ENCODE measurements at places on chromosomes 6 and 20.

- DNase-seq = no peak
Observed at GRCh38 chr6:68880050-68880813, 245.2 kb downstream of the ADGRB3 start.

DNA sequence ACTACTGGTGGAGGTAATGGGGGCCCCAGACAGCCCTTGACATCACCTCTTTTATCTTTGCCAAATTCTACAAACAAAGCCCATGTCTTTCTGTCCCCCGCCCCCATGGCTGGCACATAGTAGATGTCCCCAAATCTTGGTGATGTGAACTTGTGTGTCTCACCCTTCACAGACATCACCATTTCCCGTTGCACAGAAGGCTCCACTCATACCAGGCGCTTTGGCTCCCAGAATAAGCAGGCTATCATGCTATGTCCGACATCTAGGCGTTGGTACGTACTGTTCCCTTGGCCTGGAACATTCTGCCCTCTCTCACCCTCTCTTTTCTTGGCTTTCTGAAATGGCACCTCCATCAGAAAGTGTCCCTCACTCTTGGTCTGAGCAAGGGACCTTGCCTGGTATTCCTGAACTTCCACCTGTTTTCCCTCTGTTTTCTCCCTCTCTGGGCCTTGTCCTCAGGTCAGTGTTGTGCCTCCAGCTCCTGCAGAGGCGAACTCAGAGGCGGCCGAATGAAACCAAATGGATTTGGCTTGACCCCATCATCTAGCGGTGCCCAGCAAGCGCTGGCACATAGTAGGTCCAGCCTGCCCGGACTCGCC, 968 bp upstream of the CCN5 start:
- DNase-seq = no peak

- DNase-seq = no peak
Observed at GRCh38 chr20:32487381-32487780, 97.8 kb downstream of the NOL4L start.

DNA sequence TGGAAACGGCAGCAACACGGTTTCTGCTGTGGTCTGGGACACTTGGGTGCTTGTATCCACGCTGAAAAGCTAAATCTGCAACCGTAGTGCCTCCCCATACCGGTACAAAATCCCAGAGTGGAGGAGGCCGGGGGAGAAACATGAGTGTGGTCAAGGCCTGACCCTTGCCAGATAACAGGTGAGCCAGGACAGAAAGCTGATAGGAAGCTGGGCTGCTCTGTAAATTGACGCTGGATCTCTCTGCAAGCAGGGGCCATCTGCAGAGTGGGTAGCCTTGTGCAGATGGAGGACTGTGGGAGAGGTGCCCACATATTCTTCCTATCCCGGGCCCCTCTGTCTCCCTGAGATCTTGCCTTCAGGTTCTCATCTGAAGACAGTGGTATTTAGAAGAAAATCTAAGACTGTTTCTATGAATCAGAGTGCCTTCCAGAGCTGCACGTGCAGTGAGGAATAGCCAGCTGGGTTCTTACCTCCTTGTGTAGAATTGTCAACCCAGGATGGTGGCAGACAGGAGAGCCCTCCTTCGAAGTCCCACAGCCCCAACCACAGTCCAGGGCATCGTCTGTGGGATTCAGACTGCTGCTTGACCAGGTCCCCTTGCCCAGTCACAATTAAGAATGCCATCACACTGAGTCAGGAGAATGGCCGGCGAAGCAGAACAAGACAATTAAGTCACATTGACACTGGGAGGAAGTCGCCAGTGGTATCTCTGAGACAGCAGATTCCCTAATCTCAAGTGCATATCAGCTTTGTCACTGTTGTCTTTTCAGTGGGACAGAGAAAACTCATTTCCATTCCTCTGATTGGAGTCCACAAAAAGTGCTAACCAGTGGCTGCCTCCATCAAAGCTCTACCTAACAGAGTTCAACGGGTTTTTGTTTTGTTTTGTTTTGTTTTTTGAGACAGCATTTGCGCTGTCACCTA, 100.0 kb upstream of the RIPOR2 start:
- peak; percentile 54 for DNase-seq

- no peak for DNase-seq
Observed at GRCh38 chr6:97697456-97697855, 414.4 kb upstream of the MMS22L start.

GRCh38 chr20:3729811-3730540, 2.5 kb upstream of the HSPA12B start:
- DNase-seq = no peak

GRCh38 chr20:20255099-20255498, 112.8 kb upstream of the INSM1 start:
- DNase-seq = no peak

GRCh38 chr6:24581084-24581669, 64.8 kb downstream of the KIAA0319 start:
- DNase-seq = peak; percentile 76

DNA sequence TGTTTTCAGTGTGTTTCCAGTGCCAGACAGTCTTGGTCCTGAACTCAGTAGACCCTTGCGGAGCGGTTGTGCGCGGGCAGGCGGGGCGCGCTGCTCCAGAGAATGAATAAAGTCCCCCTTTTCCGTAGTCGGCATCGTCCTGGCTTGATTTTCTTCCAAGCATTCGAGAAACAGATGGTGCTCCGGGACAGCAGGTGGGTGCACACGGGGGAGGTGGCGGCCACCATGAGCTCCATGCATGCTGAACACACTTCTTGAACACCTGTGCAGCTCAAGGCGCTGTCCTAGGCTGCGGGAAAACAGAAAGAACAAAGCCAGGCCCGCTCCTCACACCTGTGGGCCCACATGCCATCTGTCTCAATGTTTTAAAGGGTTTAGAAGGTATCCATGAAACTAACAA, 125.2 kb downstream of the TAF4 start:
- no peak for DNase-seq

- DNase-seq = peak; percentile 56
Observed at GRCh38 chr6:28258877-28259777, at the start of gene NKAPL. NKAPL (plus strand) TSS chr6:28259297; CDS start chr6:28259372, 75 bp downstream.

DNA sequence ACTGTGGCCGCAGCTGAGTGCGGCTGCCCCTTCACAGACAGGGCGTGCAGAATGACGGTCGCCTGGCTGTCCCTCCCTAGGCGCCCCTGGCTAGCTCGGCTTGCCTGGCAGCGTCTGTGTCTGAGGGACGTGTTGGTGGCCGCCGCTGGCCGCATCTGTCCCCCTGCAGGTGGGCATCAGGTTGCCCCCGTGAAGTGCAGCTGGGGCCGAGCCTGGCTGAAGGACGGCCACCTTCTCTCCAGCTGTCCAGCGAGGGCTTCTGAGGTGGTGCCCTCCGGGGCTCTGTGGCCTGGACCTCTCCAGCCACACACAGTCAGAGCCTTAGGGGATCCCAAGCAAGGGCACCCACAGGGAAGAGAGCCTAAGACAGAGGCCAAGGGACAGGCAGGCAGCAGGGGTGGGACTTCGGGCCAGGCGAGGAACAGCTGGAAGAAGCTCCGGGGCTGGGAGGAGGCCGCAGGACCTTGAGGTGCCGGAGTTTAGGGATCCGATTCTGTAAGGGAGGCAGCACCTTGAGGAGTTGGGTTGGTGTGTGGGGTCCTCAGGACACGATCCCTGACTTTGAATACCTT, 89.0 kb upstream of the EPB41L1 start:
- no peak for DNase-seq

DNA sequence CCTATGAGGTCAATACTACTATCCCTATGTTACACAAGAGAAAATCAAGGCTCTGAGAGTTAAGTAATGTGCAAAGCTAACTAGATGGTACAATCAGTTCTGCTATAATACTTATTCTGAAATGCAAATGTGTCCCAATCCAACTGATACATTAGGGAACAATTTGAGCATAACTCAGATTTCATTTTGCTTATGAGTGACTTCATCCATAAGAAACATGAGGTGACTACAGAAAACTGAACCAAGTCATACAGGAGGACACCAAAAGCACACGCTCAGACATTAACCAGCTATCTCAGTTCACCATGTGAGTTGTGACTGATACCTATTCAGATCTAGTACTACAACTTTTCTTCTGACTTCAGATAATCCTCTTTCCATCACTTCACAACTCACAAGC, 179.9 kb upstream of the RUNX2 start:
- no peak for DNase-seq

- no peak for DNase-seq
Observed at GRCh38 chr20:19419396-19419795, 207.0 kb downstream of the SLC24A3 start.

DNA sequence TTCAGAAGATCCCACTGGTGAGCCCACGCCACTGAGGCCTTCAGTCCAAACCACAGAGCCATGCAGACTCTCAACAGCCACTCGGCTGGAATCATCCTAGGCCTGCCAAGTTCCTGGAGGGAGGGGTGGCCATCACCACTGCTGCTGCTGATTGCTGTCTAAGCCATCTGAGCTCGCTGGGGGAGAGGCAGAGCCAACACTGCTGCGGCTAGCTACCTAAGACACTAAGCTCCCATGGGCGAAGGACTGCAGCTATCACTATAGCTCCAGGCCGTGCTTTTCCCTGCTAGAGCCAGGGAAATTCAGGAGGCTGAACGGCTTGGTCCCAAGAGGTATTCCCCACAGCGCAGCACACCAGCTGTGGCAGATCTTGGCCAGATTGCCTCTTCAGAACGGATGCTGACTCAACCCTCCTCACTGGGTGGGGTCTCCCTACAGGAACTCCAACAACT, 73.6 kb downstream of the TBC1D32 start:
- no peak for DNase-seq

DNA sequence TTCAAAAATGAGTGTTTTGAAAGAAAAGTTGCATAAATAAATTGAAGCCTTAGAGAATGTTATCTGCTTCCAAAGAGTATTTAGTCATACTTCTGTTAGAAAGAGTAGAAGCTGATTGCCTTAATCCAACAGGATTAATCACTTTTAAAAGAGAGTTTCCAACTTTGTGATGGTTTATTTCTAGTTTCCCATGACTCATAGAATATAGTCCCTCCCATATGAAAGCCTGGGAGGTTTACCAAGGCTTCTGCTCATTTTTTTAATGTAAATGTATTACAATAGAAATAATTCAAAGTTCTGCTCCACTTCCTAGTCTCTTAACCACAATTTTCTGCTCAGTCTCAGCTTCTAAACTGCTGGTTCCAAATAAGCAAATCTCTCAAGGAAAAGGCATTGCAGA, 118.0 kb upstream of the IRAK1BP1 start:
- DNase-seq = no peak

GRCh38 chr20:3032624-3033023, 10.8 kb upstream of the GNRH2 start:
- DNase-seq = no peak

DNA sequence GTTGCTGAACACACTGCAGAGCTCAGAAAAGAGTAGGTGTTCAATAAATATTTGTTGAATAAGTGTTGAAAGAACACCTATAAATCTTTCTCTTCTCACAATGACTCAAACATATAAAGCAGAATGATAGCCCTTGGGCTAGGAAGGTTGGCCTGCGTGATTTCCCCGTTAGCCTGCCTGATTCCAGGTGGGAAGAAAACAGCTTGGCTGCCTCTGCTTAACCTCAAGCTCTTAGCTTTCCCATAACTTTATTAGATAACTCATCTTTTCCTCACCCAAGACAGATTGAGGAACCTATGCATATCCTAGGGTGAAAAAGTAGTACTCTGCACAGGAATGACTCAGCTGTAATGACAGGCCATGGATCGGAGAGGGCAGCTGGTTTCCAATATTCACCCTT, 300.3 kb upstream of the ID4 start:
- no peak for DNase-seq

DNA sequence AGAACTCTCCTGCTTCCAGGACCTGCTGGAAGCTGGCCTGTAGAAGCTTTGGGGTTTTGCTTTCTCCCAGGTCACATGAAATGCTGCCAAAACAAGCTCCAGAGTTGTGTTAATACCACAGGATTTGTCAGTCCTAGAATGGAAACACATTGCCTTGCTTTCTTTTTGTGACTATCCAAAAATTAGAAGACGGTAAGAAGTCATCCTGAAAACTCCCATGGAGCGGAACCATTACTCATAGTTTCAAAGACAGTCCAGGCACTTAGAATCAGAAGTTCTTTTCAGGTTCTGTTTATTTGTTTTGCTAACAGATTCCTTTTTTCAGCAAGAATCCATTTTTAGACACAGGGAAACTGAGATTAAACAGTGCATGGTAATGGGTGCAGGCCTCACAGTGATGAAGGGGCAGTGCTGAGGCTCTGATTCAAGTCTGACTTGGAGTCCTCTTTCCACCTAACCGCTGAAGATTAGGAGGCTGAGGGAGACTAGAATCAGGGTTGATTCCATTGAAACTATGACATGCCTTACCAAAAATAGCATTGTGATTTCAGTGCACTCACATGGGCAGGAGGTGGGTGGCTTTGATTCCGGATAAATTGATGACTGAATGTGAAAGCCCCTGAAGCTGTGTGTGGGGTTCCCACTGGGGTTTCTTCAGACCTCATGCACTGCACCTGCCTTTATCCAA, 72.2 kb upstream of the NAA20 start:
- DNase-seq = no peak

DNA sequence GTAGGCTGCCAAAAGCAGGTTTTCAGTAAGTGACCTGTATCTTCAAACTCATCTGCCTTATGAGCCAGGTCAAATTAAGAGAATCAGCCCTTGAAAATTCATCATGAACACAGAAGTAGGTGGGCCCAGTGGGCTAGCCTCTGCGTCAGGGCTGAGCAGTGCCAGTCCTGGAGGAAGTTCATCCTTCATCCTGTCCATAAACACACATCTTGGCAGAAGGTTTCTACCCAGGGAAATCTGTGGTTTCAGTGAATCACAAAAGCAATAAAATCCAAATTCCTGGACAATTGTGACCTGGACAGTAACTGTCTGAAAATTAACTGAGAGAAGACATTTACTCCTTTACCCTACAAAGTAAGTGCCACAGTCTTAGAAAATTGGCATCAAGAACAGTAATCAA, 72.4 kb downstream of the ATG5 start:
- no peak for DNase-seq

GRCh38 chr6:155974811-155975323, 519.2 kb upstream of the NOX3 start:
- DNase-seq = no peak

GRCh38 chr20:14210146-14210545, 127.3 kb downstream of the FLRT3 start:
- no peak for DNase-seq

DNA sequence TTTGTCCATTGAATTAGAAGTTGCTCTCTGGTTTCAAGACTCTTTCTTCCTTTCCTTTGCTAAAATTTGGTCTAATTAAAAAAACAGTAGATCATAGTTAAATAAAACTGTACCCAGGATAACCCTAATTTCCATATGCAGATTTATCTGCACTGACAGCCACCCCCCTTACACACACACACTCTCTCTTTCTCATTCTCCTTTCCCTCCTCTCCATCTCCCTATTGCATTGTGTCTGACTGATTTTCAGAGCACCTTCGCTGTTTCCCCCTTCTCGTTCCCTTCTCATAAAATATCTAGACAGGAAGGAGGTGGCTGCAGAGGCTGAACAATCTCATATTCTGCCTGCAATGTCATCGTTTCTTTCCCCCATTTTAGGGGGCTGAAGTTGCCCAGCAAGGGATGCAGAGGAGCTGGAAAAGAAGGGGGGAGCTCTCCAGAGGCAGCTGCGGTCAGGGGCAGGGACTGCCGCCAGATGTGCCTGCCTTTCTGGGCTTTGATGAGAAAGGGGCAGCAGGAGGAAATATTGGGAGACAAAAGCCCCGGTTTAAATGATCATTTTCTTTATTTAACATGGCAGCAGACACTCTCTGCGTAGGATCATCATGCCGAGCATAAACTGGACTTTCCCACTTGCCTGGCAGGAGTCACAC, 22.5 kb upstream of the MMS22L start:
- DNase-seq = no peak

GRCh38 chr6:56357616-56358373, 110.4 kb upstream of the COL21A1 start:
- DNase-seq = no peak

All from CD4-positive, alpha-beta T cell treated with Interleukin-21 for 1 hour (primary cell).